ENCODE measurements at places on chromosomes 13 and 19.

DNA sequence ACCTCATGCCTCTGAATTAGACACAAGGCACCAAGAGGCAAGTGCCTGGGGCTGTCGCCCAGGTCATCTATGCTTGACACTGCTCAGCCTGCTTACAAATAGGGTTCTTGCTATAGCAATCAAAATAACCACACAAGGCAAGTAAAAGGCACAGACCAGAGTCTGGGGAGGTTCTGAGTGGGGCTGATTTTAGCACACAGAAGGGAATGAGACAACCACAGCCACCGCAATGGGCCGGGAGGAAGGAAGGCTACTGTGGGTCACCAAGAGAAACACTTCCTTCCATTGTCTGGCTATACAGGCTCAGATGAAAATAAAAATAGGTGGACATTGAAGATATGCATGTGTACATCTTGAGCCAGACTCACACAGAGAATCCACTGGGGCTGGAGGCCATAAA is 159.1 kb downstream of the DLEU7 start:
- DNase-seq, result no peak

GRCh38 chr13:75762076-75762937 is 126.2 kb downstream of the LMO7 start:
- DNase-seq, result peak; percentile 18

DNA sequence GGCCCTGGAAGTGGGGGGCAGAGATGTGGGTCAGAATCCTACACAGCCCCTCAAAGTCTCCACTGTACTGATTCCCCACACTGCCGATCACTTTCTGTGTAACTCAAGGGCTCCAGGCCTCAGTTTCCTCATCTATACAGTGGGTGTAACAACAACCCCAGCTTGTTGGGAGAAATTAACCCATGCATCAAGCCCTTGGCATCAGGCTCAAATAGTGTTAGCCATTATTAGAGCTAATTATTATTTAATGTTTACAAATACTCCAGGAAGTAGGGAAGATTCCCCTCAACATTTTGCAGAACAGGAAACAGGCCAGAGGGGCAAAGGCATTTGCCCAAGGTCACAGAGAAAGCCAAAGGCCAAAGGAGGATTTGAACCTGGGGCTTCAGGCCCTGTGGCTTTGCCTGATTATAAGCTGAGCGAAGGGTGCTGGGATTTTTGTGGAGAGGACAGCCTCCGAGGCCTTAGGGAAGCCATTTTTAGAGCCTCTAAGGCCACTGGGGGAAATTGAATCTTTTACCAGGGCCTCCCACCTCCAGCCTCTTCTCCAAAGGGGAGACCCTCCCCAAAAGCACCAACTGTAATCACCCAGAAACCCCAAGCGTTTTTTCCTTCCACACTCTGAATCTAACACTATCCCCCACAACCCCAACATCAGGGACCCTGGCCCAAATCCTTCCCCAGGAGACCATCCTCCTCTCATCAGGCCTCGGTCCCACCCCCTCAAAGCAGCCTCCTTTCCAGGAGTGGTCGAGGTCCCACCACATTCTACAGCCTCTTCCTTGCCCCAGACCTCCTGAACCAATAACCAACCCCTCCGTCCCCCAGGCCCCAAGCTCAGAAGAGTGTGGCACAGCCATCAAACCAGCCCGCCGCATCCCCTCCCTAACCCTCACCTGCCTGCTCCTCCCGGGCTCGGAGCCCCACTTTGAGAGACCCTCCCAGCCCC is 1.1 kb downstream of the FKBP8 start:
- no peak for DNase-seq

DNA sequence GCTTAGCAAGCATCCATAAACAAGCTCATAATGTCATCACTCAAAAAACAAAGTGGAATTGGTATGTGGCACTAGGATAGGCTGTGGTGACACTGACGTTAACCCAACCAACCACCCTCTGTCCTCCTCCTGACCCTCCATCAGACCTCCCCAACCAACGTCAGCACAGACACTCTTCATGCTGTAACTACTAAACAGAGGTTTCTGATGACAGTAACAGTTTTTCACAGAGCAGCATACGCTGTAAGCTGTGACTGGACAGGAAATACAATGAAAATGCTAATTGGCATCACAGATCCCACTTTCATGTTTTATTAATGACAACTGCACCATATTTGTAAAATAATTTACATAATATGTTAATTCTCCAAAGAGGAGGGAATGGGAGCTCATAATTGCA is 238.0 kb downstream of the IRS2 start:
- DNase-seq, result no peak

- no peak for DNase-seq
Observed at GRCh38 chr13:24217601-24218281, 57.2 kb downstream of the SPATA13 start.

- no peak for DNase-seq
Observed at GRCh38 chr13:93039131-93039530, 187.5 kb upstream of the GPC6 start.

GRCh38 chr13:39781381-39781780 is 125.9 kb downstream of the COG6 start:
- no peak for DNase-seq

- no peak for DNase-seq
Observed at GRCh38 chr19:3053780-3054179, 8.5 kb downstream of the TLE5 start.

- no peak for DNase-seq
Observed at GRCh38 chr13:93378184-93378583, 151.6 kb downstream of the GPC6 start.

DNA sequence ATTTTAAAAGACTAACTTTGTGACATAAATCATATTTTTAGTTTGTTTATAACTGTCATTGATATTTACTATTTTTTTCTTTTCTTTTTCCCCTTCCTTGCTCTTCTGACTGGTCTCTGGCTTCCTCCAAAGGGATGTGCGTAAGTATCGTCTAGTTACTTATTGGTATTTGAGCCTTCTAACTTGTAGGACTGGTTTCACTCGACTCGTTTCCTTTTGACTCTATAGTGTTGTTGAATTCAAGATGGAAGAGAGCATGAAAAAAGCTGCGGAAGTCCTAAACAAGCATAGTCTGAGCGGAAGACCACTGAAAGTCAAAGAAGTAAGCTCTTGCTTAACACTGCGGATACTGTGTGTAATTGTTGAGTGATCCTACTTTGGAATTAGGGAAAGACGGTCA is 18.6 kb downstream of the HNRNPM start:
- DNase-seq, result no peak

DNA sequence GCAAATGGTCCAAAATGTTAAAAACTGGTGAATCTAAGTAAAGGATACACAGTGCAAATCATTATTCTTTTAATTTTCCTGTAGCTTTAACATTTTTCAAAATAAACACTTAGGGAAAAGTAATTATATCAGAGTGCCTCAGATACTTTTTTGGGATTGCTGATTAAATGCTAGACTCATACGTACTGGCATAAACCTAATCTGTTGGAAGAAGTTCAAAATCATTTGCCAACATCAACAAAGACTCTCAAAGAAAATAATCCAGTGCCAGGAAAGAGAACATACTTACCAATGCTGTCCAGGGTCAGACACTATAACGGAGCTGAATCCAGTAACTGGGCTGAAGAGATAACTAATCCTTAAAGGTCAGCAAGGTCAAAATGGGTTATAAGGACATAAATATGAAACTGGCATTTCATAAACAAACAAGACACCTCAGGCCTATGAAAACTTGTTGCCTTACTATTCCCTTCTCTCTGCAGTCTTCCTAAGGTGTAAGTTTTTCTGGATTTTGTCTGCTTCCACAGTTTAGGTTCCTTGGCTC is 3.3 kb upstream of the ZNF420 start:
- DNase-seq, result no peak

- no peak for DNase-seq
Observed at GRCh38 chr13:40519637-40520036, 146.8 kb downstream of the FOXO1 start.

DNA sequence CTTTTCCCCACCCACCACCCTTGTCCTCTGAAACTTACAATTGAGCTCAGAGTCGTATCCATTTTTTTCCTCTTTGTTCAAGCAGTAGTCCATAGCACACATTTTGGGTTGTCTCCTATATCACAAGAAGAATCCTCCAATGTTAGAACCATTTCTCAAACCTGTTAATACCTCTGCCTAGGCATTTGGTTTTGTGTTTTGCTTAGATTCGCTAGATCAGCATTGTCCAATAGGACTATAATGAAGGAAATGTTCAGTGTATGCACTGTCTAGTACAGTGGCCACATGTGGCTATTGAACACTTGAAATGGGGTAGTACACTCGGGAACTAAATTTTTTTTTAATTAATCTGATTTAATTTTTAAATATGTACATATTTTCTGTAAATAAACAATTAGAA is 12.6 kb downstream of the DPY19L3 start:
- no peak for DNase-seq

- DNase-seq, result no peak
Observed at GRCh38 chr13:45180303-45180702, 20.5 kb downstream of the KCTD4 start.

DNA sequence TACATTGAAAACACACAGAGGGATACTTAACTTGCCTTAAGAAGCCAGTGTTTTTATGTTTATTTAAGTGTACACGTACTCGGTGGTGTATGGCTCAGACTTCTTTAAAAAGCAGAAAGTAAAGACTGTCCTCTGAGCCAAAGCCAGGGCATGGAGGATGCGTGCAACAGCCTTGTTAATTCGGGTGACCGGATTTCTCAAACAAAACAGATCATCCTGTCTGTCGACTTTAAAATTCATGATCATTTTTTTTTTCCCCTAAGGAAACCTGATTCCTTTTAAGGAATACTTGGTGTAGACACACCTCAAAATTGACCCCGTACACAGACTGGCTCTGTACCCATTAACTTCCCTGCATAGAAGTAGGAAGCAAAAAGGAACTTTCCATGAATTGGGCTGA is 124.7 kb upstream of the RNF113B start:
- DNase-seq, result no peak

DNA sequence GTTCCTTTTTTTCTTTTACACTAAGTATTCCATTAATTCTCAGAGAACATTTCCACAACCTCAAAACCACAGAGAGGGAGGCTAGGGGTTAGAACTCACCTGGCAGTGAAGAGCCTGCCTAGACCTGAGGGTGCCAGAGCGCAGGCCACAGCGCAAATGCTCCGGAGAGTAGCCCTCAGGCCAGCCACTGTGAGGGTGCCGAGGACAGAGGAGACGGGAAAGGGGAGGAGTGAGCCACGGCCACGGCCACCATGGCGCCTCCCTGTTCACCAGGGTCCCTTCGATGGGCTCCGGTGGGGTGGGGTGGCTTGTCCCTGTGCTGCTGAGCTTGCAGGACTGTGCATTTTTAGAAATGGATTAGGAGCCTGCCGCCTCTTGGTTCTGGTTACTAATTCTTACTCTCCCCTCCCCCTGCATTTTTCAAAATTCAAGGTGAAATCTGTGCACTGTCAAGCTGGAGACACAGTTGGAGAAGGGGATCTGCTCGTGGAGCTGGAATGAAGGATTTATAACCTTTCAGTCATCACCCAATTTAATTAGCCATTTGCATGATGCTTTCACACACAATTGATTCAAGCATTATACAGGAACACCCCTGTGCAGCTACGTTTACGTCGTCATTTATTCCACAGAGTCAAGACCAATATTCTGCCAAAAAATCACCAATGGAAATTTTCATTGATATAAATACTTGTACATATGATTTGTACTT is 58.8 kb downstream of the GGACT start:
- no peak for DNase-seq

- peak; percentile 70 for DNase-seq
Observed at GRCh38 chr19:45406226-45407090, at the start of gene POLR1G. Gene POLR1G, plus strand, starts transcription at chr19:45406644. Its CDS starts 53 bp downstream, at chr19:45406697.

- DNase-seq, result no peak
Observed at GRCh38 chr13:28474491-28475134, 20.3 kb downstream of the FLT1 start.

DNA sequence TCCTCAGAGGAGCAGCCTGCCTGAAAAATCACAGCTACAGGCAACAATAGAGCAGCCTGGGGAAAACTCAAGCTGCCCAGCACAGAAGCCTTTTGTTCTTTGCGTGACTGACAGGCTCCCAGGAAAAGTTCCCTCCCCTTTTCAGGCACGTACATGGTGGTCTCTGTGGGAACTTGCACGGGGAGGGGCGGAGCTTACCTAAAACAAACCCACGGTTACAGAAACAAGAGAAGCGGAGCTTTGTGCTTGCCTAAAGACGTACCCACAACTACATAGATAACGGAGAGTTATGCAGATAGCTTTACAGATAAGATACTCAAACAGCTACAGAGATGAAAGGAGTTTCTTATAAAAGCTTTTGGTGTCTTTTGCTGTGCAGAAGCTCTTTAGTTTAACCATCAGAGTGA is 11.4 kb downstream of the ETFB start:
- peak; percentile 41 for DNase-seq

- no peak for DNase-seq
Observed at GRCh38 chr19:16420781-16421386, 50.9 kb downstream of the EPS15L1 start.

DNA sequence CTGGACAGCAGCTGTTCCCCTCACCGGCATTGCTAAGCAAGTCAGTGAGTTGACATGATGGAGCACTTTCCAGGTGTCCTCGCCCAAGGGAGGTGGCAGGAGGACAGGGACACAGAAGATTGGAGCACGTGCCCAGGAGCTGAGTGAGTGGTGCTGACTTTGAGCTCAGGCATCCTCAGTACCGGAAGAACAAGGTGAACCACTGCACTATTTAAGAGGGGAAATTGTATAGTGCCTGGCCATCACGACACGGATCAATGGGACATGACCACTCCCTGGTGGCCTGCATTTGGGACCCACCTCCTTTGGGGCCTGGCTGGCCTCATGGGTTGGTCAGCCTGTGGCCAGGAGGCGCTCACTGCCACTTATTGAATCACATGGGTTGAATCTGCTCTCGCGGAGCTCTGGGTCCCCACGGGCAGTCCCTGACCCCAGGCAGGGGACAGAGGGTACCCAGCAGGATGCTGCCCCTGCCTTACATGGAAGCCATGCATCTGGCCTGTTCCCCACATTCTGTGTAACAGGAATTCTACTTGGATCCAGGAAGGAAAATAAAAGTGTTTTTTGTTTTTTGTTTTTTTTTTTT is 206.9 kb upstream of the ZNF536 start:
- DNase-seq, result no peak

GRCh38 chr19:58338825-58339558 is 12.2 kb downstream of the ZSCAN22 start:
- DNase-seq, result no peak

DNA sequence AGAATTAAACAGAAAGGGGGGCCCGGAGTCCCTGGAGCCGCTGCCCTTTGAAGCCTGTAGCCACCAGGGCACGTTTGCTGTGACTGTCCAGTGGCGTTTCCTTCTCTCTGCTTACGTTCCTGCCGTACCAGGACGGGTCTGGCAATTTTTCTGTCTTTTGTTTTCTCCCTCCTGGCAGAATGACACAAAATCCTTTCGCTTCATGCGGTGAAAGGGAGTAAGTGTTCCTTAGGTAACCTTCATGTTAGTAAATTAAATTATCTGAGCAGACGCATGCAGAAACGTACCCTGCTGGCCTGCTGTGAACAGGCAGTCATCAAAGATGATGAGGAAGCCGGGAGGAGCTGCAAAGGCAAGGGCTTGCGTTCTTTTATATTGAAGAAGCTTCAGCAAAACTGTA is 299.3 kb upstream of the ARGLU1 start:
- no peak for DNase-seq

DNA sequence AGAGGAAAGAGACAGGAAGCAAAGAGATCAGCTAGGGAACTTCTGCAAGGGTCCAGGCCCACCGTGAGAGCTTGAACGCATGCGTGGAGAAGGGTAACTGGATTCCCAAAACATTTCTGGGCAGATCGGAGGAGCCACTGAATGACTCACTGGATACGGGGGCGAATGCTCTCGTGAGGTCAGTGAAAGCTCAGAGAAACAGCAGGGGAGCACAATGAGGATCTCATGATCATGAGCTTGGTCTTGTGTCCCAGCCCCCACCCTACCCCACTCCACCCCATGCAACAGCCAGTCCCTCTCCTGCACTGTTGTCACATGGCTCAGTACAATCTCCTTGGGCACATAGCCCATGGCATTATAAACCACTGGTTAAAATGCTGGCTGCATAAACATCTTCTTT is 40.6 kb downstream of the DCLK1 start:
- no peak for DNase-seq

Measured in CD4-positive, alpha-beta T cell treated with Interleukin-15 for 1 hour (primary cell).